Panc1 (cell line): ENCODE measurements at places on chromosomes 6 and 20.

- no peak for DNase-seq
Observed at GRCh38 chr6:454148-454991, 62.8 kb downstream of the IRF4 start.

DNA sequence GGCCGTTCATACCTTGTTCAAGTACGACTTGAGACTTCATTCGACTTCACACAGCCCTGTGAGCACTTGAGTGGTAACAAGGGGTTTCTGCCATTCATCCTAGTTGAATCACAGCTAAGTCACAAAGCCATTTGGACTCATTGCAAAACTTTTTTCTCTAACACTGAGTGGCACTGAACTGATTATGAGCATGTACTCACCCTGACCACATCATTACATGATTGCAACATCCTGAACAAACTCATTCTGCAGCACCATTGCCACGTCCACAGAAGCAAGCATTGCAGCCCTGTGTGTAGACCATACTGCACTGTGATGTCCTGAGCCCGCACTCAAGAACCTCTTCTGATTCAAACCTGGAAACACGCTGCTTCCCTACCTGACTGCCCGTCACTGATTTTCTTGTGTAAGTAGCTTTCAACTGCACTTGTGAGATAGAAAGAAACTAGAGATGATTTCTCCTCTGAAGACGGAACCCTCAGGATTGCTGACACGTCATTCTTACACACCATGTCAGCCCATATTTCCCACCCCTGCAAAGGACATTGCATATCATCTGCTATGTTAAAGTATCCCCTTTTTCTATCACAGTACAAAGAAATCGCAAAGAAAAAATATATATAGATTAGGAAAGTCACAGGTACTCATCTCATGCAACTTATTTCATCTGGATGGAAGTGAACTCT, 81.6 kb downstream of the C6orf118 start:
- DNase-seq, result no peak

- no peak for DNase-seq
Observed at GRCh38 chr20:61638802-61639585, 386.9 kb downstream of the CDH4 start.

DNA sequence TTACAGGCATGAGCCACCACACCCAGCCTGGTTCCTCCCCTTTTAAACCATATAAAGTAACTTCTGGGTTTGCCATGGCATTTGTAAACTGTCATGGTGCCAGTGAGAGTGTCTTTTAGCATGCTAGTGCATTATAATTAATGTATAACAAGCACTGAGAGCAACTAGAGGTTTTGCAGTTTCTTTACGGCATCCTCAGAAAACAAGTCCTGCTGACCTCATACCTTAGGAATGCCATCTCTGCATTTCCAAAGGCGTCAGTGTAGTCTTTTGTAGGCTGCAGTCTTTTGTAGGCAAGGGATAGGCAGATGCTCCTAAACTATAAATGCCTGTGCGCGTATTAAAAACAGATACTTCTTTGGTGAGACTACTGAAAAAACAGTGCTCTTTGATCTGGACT, 75.0 kb upstream of the EZR start:
- peak; percentile 59 for DNase-seq

- no peak for DNase-seq
Observed at GRCh38 chr6:110710115-110710514, 105.2 kb downstream of the CDK19 start.

GRCh38 chr6:93300661-93301060, 118.7 kb downstream of the EPHA7 start:
- peak; percentile 61 for DNase-seq

DNA sequence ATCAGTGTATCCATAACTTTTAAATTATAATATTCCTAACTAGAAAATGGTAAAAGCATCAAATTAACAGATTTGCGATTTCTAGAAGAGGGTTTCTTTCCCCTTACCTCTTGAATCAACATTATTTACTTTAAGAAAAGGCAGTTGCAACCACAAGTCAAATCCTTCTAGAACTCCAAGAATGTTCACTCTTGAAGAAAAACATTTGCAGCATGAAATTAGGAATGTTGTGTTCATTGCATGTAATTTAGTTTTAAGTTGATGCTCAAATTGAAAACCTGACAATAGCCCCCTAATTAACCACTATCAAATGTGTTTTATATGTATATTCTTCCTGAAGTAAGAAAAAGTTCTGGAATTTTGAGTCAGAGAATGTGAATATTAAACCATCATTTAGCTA, 2.3 kb upstream of the REV3L start:
- DNase-seq, result no peak

DNA sequence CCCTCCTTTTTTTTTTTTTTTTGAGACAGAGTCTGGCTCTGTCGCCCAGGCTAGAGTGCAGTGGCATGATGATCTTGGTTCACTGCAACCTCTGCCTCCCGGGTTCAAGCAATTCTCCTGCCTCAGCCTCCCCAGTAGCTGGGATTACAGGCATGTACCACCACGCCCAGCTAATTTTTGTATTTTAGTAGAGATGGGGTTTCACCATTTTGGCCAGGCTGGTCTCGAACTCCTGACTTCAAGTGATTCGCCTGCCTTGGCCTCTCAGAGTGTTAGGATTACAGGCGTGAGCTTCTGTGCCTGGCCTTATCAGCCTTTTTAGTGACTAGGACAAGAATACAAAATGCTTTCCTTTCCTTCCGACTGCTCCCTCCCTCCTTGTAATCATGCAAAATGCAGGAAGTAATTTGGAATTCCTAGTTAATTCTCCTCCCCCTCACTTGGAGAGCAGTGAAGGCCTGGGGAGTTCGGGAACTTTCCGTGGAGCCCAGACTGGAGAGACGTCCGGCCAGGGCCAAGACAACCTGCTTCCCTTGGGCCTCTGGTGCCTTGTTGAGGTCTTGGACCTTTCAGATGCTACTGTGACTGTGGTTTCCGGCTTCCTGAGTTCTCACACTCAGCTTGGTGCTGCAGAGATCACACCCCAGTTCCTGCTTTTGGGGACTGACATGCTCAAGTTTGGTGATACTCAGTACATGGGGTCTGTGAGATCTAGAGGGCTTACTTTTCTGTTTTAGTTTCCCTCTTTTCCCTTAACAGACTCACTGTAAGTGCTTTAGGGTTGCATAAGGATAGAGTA, 3.9 kb upstream of the PHF20 start:
- no peak for DNase-seq

GRCh38 chr20:9969626-9970025, 65.2 kb upstream of the ANKEF1 start:
- no peak for DNase-seq

GRCh38 chr6:109687271-109687761, 3.7 kb downstream of the AK9 start:
- DNase-seq, result peak; percentile 30
